ENCODE measurements at places on chromosomes 16 and 17.

- DNase-seq: no peak
These were observed 26.3 kb downstream of the TXNDC11 start for GRCh38 chr16:11716336-11716735.

DNA sequence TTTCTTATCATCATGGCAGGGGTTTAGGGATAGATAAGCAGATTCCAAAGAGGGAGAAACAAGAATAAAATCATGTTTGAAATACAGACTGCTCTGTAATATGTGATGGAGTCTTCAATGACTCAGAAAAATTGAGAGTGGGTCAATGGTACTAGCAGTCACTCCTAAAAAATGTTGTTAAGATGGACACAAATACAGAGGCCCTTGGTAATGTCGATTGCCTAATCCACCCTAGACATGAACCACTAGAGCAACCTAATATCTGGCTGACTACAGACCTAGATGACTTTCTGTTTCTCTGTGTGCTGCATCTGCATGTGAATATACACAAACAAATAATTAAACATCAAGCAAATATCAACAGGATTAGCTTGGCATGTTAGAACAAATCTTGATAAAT, 135.8 kb downstream of the CDH8 start:
- DNase-seq: no peak

DNA sequence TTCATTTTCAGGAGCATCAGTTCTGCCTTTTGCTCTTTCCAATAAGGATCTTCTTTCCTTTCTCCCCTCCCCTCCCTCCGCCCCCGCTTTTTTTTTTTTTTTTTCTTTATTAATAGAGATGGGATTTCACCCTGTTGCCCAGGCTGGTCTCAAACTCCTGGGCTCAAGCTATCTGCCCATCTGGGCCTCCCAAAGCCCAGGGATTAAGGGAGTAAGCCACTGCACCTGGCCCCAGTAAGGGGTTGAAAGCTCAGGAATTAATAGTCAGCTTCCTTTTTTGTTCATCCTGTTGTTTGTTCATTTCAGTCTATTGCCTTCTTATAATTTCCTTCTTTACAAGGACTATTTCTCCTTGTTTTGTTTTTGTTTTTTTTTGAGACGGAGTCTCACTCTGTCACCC, 7.9 kb upstream of the C17orf58 start:
- DNase-seq: no peak

GRCh38 chr16:28187595-28188004, 24.2 kb downstream of the XPO6 start:
- DNase-seq: peak; percentile 61

DNA sequence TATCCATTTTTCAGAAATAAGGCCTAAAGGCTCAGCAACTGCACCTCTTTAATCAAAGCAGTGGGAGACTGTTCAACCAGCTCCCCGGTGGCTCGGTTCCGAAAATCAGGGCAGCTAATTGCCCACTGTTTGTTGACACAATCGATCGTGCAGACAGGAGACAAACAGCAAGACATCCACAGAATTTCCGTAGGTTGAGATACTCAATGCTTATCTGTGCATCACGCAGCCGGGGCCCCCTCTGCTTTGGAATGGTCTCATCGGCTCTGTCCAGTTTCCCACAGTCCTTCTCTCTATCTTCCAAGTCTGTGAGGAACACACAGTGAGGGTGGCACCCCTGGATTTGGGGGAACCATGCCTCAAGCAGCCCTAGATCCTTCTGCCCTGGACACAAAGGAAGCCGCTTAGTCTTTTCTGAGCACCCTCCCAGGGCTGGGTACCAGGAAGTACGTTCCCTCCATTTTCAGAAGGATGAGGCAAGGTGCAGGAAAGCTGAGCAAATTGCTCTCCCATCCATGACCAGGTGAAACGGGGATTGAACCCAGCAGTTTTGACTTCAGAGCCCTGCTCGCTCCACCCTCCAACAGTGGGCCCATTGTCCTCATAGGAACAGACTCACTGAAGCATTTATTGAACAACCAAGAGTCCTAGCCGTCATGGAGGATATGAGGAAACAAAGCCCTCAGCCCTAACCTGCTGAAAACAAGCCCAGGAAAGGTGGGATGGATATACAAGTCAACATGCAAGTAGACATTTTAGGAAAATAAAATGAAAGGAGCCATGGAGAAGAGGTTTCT, 70.7 kb downstream of the C16orf95 start:
- DNase-seq: no peak

DNA sequence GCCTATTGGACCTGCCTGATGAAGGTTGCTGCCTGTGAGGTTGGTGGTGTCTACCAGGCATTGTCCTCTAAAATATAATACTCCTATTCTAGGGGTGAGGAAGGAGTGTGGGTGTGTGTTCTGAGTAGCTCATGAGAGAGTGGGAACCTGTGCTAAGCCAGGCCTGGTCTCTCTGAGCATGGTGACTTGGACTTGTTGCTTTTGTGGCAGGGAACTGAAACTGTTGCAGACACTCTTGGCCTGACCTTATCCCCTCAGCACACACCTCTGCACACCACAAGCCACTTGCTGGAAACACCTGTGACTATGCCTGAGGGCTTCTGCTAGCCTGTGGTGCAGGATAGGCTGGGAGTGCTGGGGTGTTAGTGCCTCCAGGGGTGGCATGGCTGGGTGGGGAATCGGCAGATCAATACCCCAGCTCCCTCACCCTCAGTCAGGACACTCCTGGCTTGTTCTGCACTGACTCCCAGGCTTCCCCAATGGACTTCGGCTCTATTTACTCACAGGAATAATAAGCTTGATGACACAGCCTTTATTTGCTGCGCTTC, 29.9 kb downstream of the PLCG2 start:
- DNase-seq: no peak

- no peak for DNase-seq
These were observed 46.4 kb downstream of the LDHD start for GRCh38 chr16:75070012-75070841.

DNA sequence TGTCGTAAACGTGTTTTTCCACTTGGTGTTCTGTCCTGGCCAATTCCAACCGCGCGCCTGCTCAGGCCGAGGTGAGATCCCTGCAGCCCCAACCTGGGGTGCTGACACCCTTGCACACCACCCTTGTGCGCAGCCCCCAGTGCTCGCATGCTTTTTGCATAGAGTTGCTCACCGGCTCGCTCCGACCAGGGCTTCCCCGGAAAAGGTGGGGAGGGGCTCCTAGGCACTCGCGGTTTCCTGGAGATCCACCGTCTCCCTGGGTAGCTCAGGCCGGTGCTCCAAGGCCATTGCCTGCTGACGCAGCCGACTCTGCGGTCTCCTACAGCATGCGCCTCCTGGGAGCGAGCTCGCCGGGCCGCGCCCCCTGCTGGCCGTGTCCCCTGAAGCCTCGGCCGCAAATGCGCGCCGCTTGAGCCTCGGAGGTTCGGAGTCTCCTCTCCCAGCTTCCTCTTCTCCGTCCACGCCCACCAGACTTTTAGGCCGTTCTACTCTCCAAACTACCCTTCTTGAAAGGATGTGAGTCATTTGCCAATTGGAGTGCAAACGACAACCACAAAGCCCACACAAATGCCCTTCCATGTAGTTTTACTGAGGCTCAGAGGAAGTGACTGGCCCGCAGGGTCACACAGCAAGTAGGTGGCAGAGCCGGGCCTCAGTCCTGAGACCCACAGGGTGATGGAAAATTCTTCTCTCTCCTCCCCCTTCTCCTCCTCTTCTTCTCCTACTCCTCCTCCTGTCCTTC, 7.2 kb upstream of the PDP2 start:
- DNase-seq: peak; percentile 88

- DNase-seq: no peak
These were observed 227.1 kb upstream of the ZFHX3 start for GRCh38 chr16:73275024-73275423.

DNA sequence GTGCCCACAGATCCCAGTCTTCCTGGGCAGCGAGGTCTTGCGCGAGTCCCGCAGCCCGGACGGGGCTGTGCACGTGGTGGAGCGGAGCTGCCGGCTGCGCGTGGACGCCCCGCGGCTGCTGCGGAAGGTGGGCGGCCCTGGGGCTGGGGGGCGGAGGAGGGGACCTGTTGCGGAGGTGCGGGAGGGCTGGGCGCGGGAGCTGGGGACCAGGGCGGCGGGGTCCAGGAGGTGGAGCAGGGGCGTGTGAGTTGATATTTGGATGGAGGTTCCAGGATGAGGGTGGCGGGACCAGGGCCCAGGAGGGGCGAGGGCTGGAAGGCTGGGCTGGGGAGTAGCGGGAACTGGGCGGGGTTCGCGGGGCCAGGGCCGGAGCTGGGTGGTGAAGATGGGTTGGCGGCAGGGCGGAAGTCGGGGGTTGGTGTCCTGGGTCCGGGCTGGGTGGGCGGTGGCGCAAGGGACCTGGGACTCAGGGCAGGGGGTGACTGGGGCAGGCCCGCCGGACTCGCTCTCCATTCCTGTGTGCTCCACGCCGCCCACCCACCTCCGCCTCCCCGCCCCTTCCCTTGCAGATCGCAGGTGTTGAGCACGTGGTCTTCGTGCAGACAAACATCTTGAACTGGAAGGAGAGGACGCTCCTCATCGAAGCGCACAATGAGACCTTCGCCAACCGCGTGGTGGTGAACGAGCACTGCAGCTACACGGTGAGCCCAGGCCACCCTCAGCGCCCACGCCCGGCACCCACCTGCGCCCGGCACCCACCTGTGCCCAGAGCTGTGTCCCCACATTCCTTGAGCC, 29.6 kb downstream of the SEC14L5 start:
- DNase-seq: no peak

DNA sequence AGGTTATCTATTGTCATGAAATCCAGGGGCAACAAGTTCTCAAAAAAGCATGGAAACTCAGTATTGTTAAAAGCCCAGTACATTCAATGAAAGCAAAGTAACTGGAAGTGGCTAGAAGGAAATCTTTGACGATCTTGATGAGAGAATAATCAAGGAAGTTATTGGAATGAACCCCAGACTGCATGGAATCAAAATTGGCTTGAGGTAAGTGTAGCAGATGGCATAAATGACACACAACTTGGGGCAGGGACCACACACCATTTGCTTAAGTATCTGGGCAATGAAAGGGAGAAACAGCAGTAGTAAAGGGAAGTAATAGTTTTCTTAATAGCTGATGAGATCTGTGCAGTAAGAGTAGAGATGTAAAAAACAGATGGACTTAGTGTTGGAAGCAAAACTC, 238.0 kb downstream of the HS3ST3A1 start:
- DNase-seq: no peak

DNA sequence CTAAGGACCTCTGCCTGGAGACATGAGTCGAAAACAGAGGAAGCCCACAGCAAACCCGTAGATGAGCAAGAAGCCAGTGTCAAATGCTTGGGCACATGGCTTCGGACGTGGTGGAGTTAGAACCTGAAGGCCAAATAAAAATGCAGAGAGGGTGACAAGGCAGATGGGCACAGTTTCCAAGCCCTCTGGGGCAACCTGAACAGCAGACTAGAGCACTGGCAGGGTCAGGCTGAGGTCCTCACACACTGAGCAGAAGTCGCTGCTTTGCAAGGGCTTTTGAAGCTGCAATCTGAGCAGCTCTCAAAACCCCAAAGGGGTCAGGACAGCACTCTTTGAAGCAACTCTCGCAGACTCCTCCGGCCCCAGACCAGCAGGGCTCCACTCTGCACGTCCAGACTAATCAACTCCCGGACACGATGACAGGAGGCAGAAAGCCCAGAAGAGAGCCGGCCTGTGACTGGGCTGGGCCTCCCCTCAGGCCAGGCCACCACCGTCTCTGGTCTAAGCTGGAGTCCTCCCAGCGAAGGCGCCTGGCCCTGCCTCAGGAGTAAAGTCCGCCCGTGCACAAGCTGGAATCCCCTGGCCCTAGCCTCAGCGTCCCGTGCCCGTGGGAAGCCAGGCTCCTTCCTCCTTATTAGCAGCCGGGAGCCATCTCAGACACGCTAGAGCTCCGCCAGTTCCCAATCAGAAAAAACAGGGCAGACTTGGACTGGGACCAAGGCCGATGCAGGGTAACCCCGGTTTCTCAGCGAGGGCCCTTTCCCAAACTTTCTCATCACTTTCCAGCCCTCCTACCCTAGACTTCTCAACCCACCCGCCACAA, 924 bp downstream of the SMARCD2 start:
- DNase-seq: no peak

GRCh38 chr16:50006964-50007363, 18.1 kb upstream of the CNEP1R1 start:
- no peak for DNase-seq

GRCh38 chr17:43667947-43668348, 6.2 kb upstream of the MEOX1 start:
- DNase-seq: no peak
